Stimulated activated CD4-positive, alpha-beta T cell treated with anti-CD3 and anti-CD28 coated beads, Interleukin-15, amount 100 ng/mL, for 24 hours (primary cell): ENCODE measurements at places on chromosomes 6 and 20.

- no peak for DNase-seq
These were observed 15.7 kb upstream of the REPS1 start for GRCh38 chr6:139003751-139004150.

- DNase-seq = no peak
These were observed 48.6 kb downstream of the CDKAL1 start for GRCh38 chr6:20582586-20583443.

DNA sequence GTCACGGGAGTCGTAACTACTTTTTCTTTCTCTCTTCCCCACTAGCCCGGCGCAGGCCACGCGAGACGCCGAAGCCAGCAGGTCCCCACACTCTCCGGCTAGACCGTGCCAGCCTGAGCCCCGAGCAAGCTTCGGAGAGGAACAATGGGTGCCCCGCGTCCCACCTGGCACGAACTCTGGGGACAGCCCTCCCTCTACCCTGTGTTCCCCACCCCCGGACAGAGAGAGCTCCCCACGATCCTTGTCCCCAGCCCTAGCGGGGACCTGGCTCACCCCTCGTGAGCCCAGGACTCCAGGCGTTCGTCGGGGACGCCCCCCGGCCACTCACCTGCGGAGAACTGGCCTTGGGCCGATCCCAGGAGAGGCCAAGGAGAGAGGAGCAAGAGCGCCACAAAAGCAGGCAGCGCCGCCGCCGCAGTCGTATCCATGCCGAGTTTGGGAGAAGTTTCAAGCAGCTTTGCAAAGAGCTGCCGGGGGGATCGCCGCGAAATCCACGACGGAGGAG, 416 bp downstream of the PTPRK start:
- DNase-seq = peak; percentile 49

DNA sequence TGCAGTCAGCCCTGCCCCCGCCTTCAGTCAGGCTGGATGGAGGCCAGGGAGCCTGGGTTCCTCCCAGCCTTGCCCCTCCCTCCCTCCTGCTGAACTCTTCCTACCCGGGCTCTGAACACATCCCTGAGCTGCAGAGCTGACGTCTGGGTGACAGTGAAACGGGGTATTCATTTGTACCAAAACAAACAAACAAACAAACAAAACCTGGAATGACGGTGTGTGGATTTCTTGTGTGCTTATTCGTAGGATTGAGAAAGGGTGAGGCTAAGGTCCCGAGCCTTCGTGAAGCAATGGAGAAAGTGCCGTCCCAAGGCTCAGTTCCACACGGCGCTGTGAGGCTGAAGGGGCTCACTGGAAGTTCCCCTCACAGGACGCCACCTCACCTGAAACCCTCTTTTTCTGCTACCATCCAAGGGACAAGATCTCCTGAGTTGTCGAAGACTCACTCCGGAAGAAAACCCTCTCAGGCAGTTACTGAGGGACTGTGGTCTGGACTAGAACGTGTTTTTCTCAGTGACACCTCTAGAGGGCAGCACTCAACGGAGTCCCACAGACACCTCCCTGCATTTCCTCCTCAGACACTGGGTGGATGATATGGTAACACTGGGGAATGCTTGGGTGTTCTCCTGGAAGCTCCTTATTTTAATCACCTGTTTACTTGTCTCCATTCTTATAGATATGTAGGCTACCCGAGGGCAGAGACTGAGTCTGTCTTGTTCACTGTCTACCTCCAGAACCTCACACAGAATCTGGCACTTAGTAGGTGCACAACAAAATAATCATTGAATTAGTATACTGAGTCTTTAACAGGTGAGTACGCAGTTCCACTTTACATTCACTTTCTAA, 27.3 kb downstream of the GSTA3 start:
- peak; percentile 73 for DNase-seq

GRCh38 chr6:69294407-69294806, 502.4 kb downstream of the LMBRD1 start:
- no peak for DNase-seq

DNA sequence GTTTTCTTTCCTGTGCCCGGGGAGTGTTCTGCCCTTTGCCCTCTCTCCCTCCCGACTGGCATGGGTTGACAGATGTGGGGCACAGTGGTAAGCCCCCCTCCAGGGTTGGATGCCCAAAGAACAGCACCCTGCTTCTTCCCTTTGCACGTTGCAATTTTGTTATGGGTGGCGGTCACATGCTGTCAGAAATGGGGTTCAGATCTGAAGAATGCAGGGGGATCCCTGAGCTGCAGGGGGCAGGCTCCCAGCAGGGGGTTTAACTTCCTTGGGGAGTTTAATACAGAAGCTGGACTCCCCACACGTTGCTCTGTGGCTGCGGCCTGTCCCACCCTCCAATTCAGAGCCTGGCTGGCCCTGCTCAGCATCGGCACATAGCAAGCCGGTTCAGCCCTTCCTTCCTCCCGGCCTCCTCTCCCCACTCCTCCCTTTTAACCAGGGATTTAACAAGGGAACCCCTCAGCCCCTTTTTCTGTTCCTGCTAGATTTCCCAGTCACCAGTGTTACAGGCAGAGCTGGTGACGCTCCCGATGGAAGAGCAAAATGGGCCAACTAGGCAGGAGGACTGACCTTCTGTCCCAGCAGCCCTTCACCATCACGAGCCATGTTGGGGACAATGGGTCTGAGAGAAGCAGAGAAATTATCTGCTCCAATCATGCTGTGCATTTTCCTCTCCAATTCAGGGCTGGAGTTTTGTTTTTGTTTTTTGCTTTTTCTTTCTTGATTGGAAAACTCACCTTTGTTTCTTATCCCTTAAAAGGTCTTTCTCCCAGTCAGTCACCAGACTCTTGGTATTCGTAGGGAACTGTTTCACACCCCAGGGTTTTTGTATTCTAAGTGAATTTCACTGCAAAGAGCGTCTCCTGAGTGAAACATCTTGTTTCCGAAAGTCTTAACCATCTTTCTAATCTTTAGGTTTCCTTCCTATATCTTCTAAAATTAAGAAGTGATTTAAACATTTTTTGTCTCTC, 6.8 kb downstream of the FOXF2 start:
- no peak for DNase-seq

DNA sequence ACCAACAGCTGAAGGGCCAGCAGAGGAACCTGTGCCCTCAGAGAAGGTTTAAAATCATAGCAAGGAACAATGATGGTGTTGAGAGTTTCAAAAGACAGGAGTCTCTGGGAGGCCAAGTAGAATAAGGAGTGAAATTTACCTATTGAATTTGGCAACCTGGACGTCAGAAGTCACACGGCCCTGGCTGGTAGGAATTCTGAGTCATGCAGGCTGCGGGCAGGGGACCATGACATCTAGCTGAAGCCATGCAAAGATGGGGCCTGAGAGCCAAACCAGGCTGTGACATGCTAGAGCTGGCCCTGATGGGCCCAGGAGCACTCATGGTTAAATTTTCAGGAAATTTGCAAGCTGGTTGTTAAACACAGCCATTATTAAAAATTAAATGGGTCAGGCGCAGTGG, 64.0 kb upstream of the SNX9 start:
- DNase-seq = no peak
